ENCODE measurements at places on chromosomes 7 and 10. TPM values are rescaled to one million over a fixed set of nuclear protein-coding genes. Genes with fewer than 3 reads are reported as not detected.

- H3K27ac ChIP-seq, result no peak overlapping the region
- H3K4me3 ChIP-seq, result no peak overlapping the region
- DNase-seq, result no peak
- H3K4me1 ChIP-seq, result peaks cover 23% of the 10 kb centered on the region
- H3K36me3 ChIP-seq, result no peaks in the 10 kb centered on the region
Measured at GRCh38 chr7:131533566-131534561, 22.6 kb downstream of the PODXL start.

- no peak for DNase-seq
- H3K4me1 ChIP-seq, result no peaks in the 10 kb centered on the region
- no peak overlapping the region for H3K4me3 ChIP-seq
- H3K36me3 ChIP-seq, result no peaks in the 10 kb centered on the region
- H3K27me3 ChIP-seq, result peaks cover 6% of the 10 kb centered on the region
- H3K27ac ChIP-seq, result no peak overlapping the region
Measured at GRCh38 chr7:18740579-18740988, 245.0 kb downstream of the HDAC9 start.

- no peak for DNase-seq
- H3K36me3 ChIP-seq, result no peaks in the 10 kb centered on the region
- no peaks in the 10 kb centered on the region for H3K27me3 ChIP-seq
- peaks cover 11% of the 10 kb centered on the region for H3K4me1 ChIP-seq
Measured at GRCh38 chr7:26681819-26682418, 182.5 kb downstream of the SKAP2 start.

GRCh38 chr10:46019569-46020343 lies 10.7 kb downstream of the NCOA4 start:
- no peaks in the 10 kb centered on the region for H3K36me3 ChIP-seq
- H3K4me3 ChIP-seq, result no peak overlapping the region
- no peak for DNase-seq
- H3K27ac ChIP-seq, result peak overlapping the region; percentile 4
- peaks cover 2% of the 10 kb centered on the region for H3K27me3 ChIP-seq

- H3K27ac ChIP-seq, result no peak overlapping the region
- no peaks in the 10 kb centered on the region for H3K27me3 ChIP-seq
- H3K36me3 ChIP-seq, result no peaks in the 10 kb centered on the region
- H3K4me1 ChIP-seq, result peaks cover 10% of the 10 kb centered on the region
- H3K4me3 ChIP-seq, result no peak overlapping the region
Measured at GRCh38 chr10:36880898-36881297, 244.5 kb upstream of the ANKRD30A start.

DNA sequence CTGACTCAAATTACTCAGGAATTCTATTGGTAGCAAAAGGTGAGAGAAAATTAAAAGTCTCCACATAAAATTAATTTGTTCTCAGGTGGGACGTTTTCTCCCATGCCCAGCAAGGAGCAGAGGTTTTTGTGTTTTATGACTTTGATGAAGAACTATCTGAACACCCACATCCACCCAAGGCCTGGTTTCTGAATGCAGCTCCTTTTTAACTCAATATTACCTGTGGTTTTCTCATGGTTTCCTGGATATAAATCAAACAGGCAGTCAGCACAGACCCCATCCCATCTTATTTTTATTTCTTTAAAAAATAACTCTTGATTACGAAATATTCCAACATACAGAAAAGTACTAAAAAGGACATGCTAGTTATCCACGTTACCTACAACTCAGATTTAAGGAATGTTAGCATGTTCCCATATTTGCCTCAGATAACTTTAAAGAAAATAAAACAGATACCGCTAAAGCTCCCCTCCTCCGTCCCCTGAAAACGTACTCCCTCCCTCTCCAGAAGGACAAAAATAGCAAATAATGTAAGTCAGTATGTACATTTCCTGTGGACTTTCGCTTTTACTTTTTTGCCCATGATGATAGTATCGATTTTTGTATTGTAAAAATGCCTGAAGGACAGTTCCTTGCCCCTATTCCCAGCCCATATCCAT lies 43.4 kb downstream of the GLI3 start:
- DNase-seq, result no peak
- H3K27me3 ChIP-seq, result no peaks in the 10 kb centered on the region
- no peak overlapping the region for H3K4me3 ChIP-seq

DNA sequence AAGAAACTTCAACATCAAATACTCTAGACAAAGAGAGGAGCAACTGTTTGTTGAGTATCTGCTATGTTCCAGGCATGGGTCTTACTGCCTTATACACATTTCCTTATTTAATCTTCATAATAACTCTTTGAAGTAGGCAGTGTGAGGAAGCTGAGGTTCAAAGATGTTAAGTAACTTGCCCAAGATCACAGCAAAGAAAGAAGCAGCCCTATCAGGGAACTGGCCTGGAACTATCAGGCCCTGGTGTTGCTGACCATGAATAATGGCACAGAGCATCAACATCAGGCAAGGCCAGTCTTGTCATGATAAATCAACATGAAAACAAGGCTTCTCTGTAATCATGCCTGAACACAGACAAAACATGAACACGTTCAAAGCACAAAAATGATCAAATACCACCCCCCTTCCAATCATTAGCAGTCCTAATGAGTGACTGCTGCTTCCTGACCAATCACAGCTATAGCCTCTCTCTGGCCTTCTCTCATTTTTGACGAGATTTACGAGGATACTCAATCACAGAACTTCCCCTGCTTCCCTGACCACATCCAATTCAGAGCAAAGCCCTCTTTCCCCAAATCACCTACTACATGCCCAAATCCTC lies 2.3 kb downstream of the GSDME start:
- no peak overlapping the region for H3K4me3 ChIP-seq
- no peaks in the 10 kb centered on the region for H3K36me3 ChIP-seq
- H3K27me3 ChIP-seq, result peaks cover 16% of the 10 kb centered on the region
- no peak overlapping the region for H3K27ac ChIP-seq
- H3K4me1 ChIP-seq, result peaks cover 4% of the 10 kb centered on the region

DNA sequence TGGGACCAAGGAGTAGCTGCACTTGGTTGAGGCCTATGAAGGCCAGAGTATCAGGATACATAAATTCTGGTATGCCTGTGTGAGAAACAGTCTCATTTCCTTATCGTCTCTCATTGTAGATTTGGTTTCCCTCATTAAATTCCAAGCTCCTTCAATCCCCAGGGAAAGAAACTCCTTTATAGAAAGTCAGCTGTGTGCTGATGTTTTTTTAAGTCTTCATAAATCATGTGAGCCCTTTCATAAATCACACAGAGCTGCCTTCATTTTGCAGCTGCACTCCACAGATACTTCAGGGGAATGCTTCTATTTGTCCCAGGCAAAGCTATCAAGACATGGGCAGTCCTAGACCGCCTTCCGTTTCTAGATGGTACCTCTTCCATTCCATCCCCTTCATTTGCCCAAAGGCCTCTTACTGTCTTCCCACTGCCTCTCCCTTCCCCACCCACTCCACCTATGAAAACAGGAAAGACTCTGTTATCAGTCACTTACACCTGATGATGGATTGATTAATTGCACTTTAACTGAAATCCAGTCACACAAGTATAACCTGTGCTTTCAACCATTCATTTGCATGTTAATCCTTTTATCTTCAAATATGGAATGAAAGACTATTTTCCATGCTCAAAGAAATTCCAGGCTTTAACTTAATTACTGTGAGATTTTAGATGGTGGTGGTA lies 290.2 kb downstream of the C7orf25 start:
- H3K27me3 ChIP-seq, result peaks cover 1% of the 10 kb centered on the region
- no peaks in the 10 kb centered on the region for H3K36me3 ChIP-seq
- H3K4me1 ChIP-seq, result no peaks in the 10 kb centered on the region

DNA sequence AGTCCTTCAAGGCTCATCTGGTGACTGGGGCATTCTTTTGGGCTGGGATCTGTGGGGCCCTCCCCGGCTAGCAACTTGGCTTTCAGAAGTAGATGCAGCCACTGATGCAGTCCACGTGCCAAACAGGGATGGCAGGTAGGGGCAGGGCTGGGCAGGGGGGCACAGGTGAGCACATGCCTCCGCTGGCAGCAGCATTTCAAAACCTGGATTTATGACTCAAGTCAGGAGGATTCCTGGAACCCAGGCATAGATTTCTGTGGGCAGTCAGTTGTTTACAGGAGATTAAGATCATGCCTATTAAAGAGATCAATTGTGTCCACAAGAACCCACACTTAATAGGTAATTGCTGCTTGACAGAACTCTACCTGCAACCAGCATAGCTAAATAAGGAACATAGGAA lies 839 bp upstream of the HABP2 start:
- peaks cover 4% of the 10 kb centered on the region for H3K27me3 ChIP-seq
- no peak overlapping the region for H3K27ac ChIP-seq
- no peaks in the 10 kb centered on the region for H3K36me3 ChIP-seq
- no peak overlapping the region for H3K4me3 ChIP-seq
- no peaks in the 10 kb centered on the region for H3K4me1 ChIP-seq
- no peak for DNase-seq

GRCh38 chr10:11237571-11237970 lies 219.9 kb downstream of the CELF2 start:
- H3K4me3 ChIP-seq, result no peak overlapping the region
- H3K4me1 ChIP-seq, result peaks cover 17% of the 10 kb centered on the region
- no peak for DNase-seq
- H3K36me3 ChIP-seq, result peaks cover under 1% of the 10 kb centered on the region

GRCh38 chr10:6097063-6097462 lies 8.2 kb downstream of the RBM17 start:
- peaks cover 65% of the 10 kb centered on the region for H3K4me1 ChIP-seq
- H3K27me3 ChIP-seq, result peaks cover 3% of the 10 kb centered on the region
- no peaks in the 10 kb centered on the region for H3K36me3 ChIP-seq
- peak overlapping the region; percentile 68 for H3K4me3 ChIP-seq
- no peak for DNase-seq
- peak overlapping the region; percentile 83 for H3K27ac ChIP-seq

GRCh38 chr7:80921130-80921529 lies 2.3 kb upstream of the SEMA3C start:
- peaks cover 39% of the 10 kb centered on the region for H3K4me1 ChIP-seq
- no peaks in the 10 kb centered on the region for H3K36me3 ChIP-seq
- DNase-seq, result no peak
- peaks cover 5% of the 10 kb centered on the region for H3K27me3 ChIP-seq
- no peak overlapping the region for H3K27ac ChIP-seq
- H3K4me3 ChIP-seq, result no peak overlapping the region

- no peak overlapping the region for H3K4me3 ChIP-seq
- H3K4me1 ChIP-seq, result peaks cover 4% of the 10 kb centered on the region
- H3K36me3 ChIP-seq, result no peaks in the 10 kb centered on the region
- H3K27ac ChIP-seq, result no peak overlapping the region
- DNase-seq, result no peak
Measured at GRCh38 chr7:77651575-77652162, 44.6 kb upstream of the RSBN1L start.

GRCh38 chr10:72819053-72819452 lies 74.5 kb upstream of the OIT3 start:
- no peak overlapping the region for H3K4me3 ChIP-seq
- no peak for DNase-seq
- no peaks in the 10 kb centered on the region for H3K4me1 ChIP-seq
- H3K27ac ChIP-seq, result no peak overlapping the region
- H3K36me3 ChIP-seq, result no peaks in the 10 kb centered on the region

- H3K4me3 ChIP-seq, result no peak overlapping the region
- H3K27me3 ChIP-seq, result peaks cover 7% of the 10 kb centered on the region
- no peak overlapping the region for H3K27ac ChIP-seq
- DNase-seq, result no peak
Measured at GRCh38 chr7:159141167-159141566, 3.5 kb downstream of the VIPR2 start.

DNA sequence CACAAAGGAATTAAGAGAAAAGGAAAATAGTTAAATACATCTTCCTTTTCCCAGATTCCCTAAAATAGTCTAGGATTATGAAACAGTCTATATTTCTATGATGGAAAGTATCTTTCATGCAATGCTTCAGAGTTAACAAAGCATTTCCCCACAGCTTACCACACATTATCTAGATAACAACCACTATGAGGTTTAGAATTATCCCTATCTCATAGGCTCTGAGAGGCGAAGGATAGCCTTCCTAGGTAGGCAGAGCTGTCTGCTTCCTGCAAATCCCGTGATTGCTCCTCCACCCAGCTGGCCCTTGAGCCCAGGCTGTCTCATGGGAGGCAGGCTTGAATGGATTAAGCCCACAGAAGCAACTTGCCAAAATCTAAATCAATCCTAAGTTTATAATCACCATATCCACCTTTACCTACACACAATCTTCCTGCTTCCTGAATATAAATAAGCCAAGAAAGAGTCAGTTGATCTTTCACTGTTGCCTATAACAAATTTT lies 321.4 kb upstream of the AOAH start:
- peaks cover 19% of the 10 kb centered on the region for H3K4me1 ChIP-seq
- H3K4me3 ChIP-seq, result no peak overlapping the region
- H3K36me3 ChIP-seq, result no peaks in the 10 kb centered on the region
- DNase-seq, result peak; percentile 66

GRCh38 chr10:114767101-114767985 lies 54.2 kb upstream of the FHIP2A start:
- no peaks in the 10 kb centered on the region for H3K36me3 ChIP-seq
- no peak overlapping the region for H3K27ac ChIP-seq
- peak; percentile 29 for DNase-seq
- peak overlapping the region; percentile 86 for H3K4me3 ChIP-seq
- no peaks in the 10 kb centered on the region for H3K4me1 ChIP-seq

DNA sequence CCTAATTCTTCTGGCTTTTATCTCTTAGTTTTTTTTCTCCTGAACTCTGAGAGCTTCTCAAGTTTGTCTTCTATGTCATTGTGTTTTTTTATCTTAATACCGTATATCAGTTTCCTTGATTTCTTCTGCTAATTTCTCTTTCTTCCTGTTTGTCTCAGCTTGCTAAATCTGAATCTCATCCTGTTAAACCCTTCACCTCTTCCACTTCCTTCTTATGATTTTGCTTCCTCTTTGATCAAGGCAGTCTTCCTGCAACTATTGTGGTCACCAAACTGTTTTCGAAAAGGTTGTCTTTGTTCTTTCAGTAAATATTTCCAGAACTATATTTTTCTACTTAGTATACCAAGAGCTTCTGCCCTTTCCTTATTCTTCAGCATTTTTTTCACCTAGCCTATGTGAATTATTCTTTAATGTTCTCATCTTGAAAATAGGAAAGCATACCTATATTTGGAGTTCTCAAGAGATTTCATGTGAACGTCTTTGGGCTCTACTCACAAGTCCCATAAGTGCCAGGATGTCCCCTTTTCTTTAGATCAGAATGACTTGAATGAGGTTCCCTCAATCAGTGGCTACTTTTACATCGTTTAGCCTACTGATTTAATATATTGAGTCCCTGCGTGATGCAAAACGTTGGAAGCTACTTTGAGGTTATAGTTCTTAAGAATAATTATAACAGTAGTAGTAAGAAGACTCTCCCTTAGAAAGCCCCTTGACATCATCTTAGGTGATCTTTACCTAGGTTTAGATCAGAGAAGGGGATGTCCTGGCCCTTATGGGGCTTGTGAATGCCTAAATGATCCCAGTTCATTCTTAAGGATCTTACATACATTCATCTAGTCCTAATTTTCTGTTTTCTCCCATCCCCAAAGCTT lies 415.4 kb upstream of the AUTS2 start:
- no peaks in the 10 kb centered on the region for H3K4me1 ChIP-seq
- H3K27ac ChIP-seq, result no peak overlapping the region
- peaks cover 1% of the 10 kb centered on the region for H3K27me3 ChIP-seq
- no peak overlapping the region for H3K4me3 ChIP-seq
- DNase-seq, result no peak

Gene CFAP58
- 2.2 TPM for total RNA-seq

Gene MYL10
- total RNA-seq, result not detected

Gene C7orf57
- not detected for total RNA-seq

Gene NUTM2E
- total RNA-seq, result 0.86 TPM

Gene KLF14
- total RNA-seq, result not detected

Gene PRRT4
- total RNA-seq, result not detected

Measured in glutamatergic neuron (in vitro differentiated cells).